ENCODE measurements at places on chromosomes 11 and 22.

DNA sequence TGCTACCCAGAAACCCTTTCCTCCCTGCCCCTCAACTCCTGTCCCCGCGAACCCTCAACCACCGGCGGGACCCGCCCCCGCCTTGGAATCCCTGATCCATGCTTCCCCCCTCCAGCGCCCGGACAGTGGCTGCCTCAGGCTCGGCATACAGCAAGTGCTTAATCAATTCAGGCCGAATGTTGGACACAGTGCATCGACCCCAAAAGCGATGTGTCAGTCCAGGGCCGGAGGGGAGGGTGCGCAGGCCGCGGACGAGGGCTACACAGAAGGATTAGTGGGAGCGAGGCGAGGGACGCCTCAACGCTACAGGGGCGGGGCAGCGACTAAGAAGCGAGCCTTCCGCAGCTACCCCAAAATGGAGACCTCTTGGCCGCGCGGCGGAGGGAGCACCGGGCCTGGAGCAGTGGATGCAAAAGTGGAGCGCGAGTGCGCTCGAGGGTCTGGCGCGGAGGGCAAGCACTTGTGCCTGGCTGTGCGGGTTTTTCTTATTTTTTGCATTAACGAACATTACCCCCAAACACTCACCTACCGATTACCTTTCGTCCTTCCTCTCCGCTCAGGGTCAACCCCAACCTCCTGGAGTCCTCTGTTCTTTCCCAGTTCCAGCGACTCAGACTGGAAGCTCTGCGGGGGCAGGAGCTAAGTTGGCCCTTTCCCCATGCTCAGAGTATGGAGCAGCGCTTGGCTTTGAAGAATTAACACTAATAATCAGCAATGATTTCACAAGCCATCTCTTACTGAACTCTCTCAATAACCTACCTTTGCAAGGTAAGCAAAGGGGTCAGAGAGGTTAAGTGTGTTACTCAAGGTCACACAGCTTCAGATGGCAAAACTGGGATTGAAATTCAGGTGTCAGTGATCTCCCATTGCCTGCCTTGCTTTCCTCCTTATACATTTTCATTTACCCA lies 30.0 kb upstream of the WNT11 start:
- DNase-seq, result peak; percentile 38

GRCh38 chr11:125532668-125533067 lies 36.6 kb upstream of the FEZ1 start:
- DNase-seq, result no peak

GRCh38 chr11:44529895-44530412 lies 35.5 kb upstream of the CD82 start:
- DNase-seq, result no peak

- DNase-seq, result no peak
Measured at GRCh38 chr11:35134403-35135148, 4.4 kb upstream of the CD44 start.

DNA sequence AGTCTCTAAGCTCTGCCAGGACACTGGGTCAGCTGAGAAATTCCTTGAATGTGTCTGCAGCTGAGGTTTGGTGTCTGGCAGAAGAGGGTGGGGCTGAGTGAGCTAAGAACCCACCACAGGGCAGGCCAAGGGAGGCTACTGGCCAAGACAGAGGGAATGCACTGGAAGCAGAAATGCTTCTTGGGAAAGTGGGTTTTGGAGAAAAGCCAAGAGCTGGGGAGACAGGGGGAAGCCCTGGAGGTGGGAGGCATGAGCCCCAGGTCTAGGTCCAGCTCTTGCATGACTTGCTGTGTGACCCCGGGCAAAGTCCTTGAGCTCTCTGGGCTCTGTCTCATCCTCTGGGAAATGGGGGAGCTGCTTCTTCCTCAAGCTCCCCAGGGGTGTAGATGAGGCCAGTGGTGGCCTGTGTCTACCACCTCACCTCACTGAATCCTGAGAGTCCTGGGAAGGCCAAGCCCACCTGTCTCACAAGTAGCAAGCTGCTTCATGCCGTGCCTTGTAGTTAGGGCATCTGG lies 2.3 kb downstream of the MMP11 start:
- DNase-seq, result no peak

DNA sequence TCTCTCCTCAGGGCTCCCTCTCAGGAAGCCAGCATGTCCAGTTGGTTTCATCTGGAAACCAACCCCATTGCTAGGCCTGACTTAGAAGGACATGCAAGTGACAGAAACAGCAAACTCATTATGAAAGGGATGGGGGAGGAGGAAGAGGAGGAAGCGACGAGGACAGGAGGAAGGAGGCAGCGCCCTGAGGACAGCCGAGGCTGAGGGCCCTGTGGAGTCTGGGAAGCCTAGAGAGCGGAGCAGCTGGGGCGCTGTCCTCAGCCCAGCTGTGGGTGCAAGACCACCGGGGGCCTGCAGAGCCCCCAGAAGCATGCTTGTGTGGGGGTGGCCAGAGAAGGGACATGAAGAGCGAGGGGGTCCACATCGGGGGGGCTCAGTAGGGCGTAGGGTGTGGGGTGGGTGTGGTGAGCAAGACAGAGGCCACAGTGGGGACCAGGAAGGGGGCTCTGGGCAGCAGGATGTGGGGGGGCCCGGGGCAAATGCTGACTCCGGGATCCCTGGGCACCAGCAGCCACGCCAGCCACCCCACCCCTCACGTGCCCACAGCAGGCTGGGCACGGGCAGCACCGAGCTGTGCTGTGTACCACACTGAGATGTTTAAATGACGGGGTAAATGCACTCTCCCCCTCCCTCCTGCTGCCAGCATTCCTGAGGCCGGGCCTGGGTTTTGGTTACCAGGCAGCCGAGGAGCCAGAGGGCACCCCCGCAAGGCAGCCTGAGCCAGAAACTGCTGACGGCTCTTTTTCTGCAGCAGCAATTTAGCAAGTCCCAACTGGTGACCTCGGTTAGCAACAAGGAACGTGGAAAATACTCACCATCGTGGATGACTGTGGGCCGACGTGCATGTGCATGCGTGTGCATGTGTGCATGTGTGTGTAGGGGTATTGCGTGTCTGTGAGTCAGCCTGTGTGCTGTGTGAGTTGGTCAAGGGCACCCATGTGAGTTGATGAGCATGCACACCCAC lies 82.7 kb upstream of the LINC01488 start:
- peak; percentile 25 for DNase-seq

GRCh38 chr11:115498354-115498753 lies 5.9 kb downstream of the CADM1 start:
- no peak for DNase-seq

DNA sequence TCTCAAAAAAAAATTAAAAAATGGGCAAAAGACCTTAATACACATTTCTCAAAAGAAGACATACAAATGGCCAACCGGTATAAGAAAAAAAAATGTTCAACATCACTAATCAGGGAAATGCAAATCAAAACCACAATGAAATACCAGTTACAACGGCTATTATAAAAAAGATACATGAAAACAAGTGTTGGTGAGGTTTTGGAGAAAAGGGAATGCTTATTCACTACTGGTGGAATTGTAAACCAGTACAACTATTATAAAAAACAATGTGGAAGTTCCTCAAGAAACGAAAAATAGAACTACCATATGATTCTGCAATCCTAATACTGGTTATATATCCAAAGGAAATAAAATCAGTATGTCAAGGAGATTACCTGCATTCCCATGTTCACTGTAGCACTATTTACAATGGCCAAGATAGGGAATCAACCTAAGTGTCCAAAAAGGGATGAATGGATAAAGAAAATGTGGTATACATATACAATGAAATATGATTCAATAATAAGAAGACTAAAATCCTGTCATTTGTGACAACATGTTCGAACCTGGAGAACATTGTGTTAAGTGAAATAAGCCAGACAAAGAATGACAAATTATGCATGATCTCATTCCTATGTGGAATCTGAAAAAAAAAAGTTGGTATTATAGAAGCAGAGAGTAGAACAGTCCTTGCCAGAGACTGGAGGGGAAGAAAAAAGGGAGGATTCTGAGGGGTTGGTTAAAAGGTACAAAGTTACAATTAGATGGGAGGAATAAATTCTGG lies 256.9 kb upstream of the PITPNB start:
- no peak for DNase-seq

Measured in substantia nigra (tissue), 51 donors.